ENCODE measurements at places on chromosomes 6 and 20.
A peak's percentile ranks its signal among the peaks of the same experiment; 100 is the strongest.

DNA sequence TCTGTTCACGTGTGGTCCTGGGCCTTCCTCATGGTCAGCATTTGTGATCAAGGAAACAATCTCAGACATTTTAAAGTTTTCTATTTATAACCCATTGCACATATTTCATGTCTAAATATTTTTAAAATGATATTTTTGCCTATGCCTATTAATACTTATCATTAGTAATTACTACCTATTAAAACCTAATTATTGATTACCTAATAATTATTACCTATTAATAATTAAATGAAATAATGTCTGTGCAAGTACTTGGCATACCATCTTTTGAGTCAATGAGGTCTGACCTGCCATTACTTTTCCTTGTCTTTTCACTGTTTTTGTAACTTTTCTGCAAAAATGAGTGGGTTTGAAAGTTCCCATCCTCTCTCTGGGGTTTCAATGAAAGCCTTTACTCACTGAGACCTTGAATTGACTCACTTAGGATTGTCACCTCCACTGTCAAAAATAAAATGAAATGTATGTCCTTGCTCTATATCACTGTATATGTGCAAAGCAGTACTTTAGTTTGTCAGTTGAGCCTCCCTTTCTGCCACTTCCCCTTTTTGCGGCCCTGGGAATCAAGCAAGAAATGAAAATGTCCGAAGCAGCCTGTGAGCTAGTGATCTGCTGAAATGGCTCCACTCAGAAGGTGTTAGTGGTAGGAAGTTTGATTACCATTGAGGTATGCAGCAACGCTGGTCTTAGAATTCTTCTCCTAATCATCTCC lies 87.8 kb downstream of the L3MBTL3 start:
- DNase-seq = no peak

DNA sequence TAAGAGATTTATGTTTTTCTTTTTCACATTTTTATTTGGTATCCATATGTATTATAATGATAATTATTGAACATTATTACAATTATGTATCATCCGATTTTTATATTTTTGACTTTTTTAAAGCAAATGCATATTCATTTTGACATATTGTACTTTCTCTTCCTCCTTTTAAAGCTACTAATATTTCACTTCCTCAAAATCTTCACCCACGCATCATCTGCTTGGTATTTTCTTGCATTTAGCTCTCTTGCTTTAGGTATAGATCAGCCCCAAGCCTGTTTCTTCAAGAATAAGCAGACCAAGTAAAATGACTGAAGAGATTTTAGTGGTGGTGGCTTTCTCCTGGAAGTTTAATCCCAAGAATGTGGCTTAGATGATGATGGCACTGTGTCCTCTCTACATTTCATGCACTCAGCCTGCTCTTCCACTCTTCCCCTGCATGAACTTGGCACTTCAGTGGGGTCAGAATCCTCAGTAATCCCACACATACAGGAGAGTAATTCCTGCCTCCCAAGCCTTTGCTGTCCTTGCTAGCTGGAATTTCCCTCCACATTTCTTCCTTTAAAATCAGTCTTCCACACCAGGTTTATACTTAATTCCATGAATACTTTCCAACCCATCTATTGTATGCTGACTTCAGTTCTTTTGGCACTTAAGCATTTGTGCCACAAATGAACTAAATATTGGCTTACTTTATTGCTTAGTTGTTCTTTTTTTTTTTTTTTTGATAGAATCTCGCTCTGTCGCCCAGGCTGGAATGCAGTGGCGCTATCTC lies 8.2 kb downstream of the NCOA7 start:
- DNase-seq = no peak

DNA sequence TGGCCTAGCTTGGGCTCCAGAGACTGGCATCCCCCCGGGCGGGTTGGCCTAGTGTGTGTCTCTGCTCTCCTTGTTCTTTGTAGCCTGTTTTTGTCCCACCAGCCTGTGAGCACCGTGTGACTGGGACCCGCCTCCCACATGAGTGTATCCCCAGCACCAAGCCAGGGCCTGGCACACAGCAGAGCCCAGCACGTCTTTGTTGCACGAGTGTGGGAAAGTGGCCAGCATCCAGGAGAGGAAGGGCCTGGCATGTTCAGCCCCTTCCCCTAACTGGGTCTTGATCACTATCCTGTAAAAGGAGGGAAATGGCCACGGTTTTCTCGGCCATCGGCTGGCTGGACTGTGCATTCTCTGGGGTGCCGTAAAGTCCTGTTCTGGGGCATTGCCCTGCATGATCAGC lies 290.1 kb downstream of the BMP7 start:
- no peak for DNase-seq

DNA sequence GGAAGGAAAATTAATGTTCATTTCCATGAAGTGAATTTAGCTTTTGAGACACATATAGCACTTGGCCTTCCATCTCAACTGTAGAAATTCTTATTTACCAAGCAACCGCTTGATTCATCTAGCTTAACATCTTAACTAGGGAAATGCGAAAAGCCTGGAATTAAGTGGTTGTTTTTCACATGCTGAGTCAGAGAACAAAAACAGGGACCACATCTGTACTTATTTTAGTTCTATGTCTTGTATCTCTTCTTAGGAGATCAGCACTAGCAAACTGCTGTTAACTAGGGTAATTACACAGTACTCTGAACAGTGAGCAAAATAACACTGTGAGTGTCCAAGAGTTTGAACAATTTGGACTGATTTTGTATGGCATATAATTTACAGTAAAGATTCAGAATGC lies 590.9 kb upstream of the NRSN1 start:
- no peak for DNase-seq

- DNase-seq = no peak
Observed at GRCh38 chr6:96086745-96087144, 71.0 kb downstream of the FUT9 start.

- no peak for DNase-seq
Observed at GRCh38 chr6:52642368-52642767, 28.5 kb upstream of the TMEM14A start.

GRCh38 chr20:4853757-4854560 lies 132.2 kb downstream of the PRND start:
- DNase-seq = no peak

DNA sequence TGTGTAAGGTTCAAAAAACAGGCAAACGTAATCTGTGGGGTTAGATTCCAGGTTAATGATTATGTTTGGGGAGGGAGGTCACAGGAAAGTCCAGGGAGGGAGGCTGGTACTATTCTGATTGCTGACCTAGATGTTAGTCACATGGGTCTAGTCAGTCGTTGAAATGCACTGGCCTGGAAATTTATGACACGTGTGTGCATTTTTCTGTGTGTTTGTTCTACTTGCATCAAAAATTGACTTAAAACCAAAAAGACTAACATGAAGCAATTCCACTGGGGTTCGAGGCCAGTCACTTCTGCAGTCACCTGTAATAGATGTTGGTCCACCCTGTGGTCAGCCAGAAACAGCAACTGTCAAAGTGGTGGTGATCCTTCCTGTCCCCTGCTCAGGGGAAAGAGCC lies 104.2 kb upstream of the MLN start:
- DNase-seq = no peak

GRCh38 chr20:53594068-53595017 lies 704 bp upstream of the ZNF217 start:
- DNase-seq = peak; percentile 97

GRCh38 chr20:57428324-57429158 lies 37.3 kb downstream of the RBM38 start:
- no peak for DNase-seq

DNA sequence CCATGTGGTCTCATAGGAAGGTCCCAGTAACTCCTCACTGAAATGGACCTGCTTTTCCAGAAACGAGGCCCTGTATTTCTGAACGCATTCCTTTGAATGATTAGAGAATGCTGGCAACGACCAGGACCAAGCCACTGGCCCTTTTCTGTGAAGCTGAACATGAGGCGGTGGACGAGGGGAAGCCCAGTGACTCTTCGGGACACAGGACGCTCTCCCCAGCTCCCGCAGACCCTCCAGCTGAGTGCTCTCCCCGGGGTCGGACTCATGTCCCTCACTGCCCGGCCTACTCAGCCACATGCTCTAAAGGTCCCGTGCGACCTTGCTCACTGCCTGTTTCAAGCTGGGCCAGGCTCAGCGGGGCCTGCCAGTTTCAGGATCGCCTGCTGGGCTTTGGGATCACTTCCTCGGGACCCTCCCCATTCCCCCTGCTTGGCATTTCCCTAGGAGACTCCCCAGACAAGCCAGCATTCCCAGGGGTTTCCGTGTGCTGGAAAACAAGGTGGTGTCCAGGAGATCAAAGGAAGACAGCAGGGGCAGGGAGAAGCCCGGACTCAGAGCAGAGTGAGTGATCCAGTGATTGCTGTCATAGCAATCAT lies 2.6 kb upstream of the CST9 start:
- no peak for DNase-seq
